ENCODE measurements at places on chromosomes 2 and 18.

- DNase-seq, result no peak
Measured at GRCh38 chr2:118055512-118056164, 32.6 kb upstream of the INSIG2 start.

DNA sequence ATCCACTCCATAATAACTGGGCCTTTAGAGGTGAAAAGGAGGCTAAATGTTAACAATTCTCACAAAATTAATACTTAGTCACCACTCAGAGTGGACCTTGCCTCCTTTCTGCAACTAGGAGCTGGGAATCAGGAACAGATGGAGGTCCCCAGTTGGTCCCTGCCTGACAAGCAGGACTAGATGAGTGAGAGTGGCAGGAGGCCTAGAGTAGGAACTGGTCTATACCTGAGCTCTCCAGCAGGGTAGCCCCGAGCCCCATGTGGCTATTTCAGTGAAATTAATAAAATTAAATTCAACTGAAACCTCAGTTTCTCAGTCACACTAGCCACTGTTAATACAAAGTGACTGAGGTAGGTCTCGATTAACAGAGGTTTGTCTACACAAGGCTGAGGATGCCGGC, 150.5 kb downstream of the MYO5B start:
- DNase-seq, result no peak

- DNase-seq, result no peak
Measured at GRCh38 chr2:6196449-6196848, 504.3 kb downstream of the SOX11 start.

GRCh38 chr2:171083451-171083850, 77.2 kb downstream of the TLK1 start:
- DNase-seq, result no peak

- peak; percentile 27 for DNase-seq
Measured at GRCh38 chr18:73684647-73685046, 463.0 kb downstream of the FBXO15 start.

DNA sequence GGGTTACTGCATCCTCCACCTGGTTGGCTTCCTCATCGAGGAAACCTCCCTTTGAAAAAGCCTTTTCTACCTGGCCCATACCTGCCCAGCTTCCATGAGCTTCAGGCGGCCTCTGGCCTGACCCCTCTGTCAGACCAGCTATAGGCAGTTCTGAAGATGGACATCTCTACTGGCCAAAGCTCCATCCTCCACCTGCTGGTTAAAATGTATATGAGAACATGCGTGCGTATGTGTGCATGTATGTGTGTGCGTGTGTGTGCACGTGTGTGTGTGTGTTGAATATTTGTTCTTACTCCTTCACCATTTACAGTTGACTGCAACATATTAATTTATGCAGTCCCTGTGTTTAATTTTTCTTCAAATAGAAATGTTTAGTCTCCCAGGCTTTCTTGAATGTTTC, 642.4 kb upstream of the RAB6C start:
- no peak for DNase-seq

- DNase-seq, result no peak
Measured at GRCh38 chr18:64259871-64260270, 111.0 kb upstream of the LINC00305 start.

DNA sequence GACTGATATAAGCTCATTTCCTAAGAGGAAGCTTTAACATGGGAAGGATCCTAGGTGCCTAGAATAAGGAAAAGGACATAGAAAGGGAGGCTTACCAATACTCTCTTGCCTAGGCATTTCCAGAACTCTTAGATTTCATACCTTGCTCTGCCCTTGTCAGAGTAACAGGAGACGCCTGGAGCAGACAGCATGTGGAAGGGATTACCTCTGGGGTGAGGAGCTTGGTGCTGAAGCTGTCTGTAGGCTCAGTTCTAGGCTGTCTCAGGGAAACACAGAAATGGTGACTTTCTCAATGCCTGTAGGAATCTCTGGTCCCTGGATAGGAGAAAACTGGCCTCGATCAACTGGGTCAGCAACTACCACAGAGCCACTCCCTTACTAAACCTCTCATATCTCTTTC, 150.0 kb downstream of the SLC4A3 start:
- DNase-seq, result no peak
